ENCODE measurements at places on chromosomes 4 and X.
A peak's percentile ranks its signal among the peaks of the same experiment; 100 is the strongest.

DNA sequence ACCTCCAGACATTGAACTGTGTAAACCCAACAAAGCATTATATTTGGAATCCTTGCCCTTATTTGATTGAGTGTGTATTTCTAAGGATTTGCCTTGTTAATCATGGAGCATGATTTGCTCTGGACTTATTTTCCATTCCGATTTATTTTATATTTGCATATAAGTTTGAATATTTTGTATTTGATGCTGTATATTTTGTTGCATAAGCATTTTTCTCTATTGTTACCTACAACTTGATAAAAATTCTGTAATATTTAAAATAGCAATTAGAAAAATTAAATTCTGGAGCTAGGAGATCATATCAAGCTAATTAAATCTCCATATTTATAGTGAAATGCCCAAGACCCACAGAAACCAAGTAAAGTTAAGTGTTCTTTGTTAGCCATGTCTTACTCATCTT lies 47.2 kb downstream of the USO1 start:
- no peak for DNase-seq

GRCh38 chr4:17313194-17313593 lies 198.7 kb downstream of the QDPR start:
- DNase-seq: no peak

DNA sequence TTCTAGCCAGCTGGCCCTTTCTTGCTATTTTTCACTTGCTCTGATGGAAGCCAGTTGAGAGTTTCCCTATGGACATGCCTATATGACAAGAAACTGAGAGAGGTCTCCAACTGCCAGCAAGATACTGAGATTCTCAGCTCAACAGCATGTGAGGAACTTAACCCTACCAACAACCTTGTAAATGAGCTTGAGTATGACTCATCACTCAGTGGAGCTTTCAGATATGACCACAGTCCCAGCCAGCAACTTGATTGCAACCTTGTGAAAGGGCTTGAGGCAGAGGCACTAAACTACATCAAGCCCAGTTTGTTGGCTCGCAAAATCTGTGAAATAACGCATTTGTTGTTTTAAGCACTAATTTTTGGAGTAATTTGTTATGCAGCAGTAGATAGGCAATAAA lies 175.8 kb downstream of the COMMD8 start:
- DNase-seq: peak; percentile 33

DNA sequence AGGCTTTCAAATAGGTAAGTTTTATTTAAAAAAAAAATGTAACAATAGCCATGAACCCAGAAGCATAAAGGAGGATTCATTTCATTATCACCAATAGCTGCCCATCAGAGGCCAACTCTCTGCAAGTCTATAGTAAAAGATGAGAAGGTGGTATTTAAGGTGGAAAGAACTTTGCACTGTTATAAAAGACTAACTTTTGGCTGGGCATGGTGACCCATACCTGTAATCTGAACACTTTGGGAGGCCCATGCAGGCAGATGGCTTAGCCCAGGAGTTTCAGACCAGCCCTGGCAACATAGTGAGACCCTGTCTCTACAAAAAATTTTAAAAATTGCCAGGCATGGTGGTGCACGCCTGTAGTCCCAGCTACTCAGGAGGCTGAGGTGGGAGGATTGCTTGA lies 43.3 kb downstream of the RPS3A start:
- DNase-seq: no peak

Measured in GF-D8 (cell line).